ENCODE measurements at places on chromosomes 5 and 9.

DNA sequence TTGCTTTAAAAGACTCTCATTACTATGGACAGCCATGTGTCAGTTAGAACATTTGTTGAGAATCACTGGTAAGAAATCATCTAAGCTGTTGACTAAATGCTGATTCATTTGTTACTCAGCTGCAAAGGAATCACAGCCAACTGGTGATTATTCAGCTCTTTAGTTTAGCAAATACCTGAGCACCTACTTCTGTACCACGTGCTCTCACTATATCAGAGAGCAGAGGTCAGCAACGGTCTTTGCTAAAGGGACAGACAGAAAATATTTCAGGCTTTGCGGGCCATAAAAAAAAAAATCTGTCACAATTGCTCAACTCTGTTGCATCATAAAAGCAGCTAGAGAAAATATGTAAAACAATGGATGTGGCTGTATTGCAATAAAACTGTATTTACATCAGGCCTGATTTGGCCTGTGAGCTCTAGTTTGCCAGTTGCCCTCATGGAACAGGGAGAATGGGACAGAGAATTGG, 377.6 kb downstream of the DNAH5 start:
- peak; percentile 77 for DNase-seq

DNA sequence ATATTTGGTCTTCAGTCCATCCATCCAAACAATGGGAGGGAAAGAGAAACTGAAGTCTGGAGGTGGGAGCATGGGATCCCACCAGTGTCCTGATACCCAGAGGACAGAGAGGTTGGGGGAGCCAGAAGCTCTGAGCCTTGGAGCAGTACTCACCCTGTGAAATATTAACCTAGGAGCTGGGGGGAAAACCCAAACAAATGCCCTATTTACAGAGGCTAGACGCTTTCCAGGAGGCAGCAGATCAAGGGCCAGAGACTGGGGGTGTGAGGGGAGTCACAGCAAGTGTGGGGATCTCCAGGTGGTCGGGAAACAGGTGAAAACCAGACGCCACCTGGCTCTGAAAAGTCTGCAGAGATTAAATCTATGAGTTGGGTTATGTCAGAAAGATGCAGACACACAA, 6.2 kb downstream of the ZER1 start:
- no peak for DNase-seq

DNA sequence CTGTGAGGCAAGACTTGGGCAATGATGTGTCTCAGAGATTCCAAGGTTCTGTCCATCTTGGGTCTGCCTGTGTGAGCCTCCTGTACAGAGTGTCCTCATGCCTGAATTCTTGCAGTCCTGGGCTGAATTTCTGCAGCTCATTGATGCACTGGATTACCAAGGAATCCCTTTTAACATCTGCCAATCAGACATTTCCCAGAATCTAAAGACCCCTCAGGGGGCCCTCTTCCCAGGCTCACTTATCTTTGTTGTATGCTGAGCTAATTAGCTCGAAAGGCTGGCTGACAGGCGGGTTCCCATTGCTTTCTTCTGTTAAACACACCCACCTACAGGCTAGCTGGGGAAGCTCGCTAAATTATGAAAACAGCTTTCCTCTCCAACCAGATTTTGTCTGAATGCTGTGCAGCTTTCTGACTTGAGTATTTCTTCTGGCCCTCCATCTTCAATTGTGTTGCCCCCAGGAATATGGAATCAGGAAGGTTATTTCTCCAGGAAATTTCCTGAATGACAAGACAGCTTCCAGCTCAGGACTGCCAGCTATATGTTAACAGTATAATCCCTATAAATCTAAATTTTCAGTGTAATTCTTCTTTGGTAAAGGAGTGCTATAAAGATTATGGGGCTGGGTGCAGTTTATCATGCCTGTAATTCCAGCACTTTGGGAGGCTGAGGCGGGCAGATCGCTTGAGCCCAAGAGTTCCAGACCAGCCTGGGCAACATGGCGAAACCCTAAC, at the start of gene LIX1:
Gene LIX1 (minus strand): TSS at position 91 of the 734 bp plus-strand sequence. CDS start 35 bp downstream, at position 56.
- peak; percentile 32 for DNase-seq

- DNase-seq = peak; percentile 85
Observed at GRCh38 chr5:111735583-111736270, 21.3 kb downstream of the NREP start.

- DNase-seq = no peak
Observed at GRCh38 chr9:133449760-133450159, 10.0 kb upstream of the CACFD1 start.

Data from HFFc6 (cell line).